ENCODE measurements at places on chromosomes 7 and 10.

GRCh38 chr10:6578795-6579182, 1.3 kb downstream of the PRKCQ start:
- DNase-seq, result no peak

- no peak for DNase-seq
Observed at GRCh38 chr10:87750817-87751216, 67.2 kb downstream of the ATAD1 start.

- no peak for DNase-seq
Observed at GRCh38 chr10:132971448-132972148, 29.2 kb upstream of the CFAP46 start.

DNA sequence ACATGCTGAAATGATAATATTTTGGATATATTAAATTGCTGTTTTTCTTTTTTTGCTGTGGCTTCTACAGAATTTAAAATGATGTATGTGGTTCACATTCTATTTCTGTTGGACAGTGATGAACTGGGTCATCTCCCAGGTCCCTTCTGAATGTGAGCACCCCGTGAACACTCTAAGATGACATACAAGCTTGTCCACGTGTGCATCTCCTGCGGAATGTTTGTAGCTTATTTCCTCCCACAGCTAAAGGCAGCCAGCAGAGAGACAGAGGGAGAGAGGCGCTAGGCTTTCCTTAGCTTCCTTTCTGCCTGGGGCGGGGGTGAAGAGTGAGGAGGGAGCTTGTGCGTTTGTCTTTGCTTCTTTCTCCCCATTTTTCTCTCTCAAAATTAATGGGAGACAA, 219.1 kb downstream of the EMX2 start:
- no peak for DNase-seq

- DNase-seq, result no peak
Observed at GRCh38 chr7:137936509-137937201, 65.2 kb downstream of the CREB3L2 start.

GRCh38 chr10:22693860-22694259, 20.5 kb downstream of the PIP4K2A start:
- no peak for DNase-seq

DNA sequence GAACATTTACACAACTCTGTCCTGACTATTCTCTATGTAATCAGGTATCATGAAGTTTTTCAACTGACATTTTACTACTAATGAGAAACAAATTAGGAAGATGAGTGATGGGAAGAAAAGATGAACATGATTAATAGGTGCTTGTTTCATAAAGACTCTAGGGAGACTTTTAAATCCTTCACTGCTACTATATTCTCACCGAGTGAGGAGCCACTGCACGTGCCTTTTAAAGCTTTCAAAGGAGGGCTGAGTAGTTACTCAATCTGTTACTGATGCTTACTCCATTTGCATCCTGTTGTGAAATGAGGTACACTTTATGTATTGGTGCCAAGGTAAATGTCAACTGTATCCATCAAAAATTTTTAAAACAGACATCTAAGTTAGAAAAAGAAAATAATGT, 1.3 kb upstream of the COMMD3 start:
- no peak for DNase-seq

DNA sequence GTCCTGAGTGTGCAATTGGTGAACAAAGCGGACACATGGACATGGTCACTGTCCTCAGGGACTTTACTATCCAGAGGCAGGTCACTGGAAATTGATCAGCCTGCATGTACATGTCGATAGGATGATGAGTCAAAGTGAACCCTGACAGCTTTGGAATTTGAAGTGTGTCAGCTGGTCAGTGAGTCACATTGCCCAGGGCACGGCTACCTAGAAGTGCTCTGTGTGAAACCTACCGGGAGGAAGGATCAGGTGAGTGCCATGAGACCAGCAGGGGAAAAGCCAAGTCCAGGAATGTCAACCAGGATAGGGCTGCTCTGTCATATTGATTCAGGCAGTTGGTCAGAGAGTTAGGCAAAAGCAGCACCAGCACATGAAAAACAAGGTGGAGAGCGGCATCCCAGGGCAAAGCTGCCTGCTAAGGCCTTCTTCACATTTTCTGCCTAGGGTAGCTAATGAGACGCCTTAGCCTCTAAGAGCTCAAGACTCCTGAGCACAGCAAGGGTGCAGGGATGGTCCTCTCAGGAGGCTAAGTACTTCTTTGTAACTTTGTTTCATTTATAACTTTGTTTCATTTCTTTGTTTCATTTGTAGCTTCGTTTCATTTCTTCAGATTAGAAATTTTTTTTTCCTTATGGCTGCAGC, 19.4 kb upstream of the PDCD4 start:
- peak; percentile 44 for DNase-seq

GRCh38 chr7:81790120-81790500, 20.3 kb upstream of the HGF start:
- DNase-seq, result no peak

- DNase-seq, result no peak
Observed at GRCh38 chr10:124245806-124246440, 152.5 kb upstream of the CHST15 start.

GRCh38 chr10:126052171-126052570, 155.8 kb downstream of the FANK1 start:
- DNase-seq, result no peak

DNA sequence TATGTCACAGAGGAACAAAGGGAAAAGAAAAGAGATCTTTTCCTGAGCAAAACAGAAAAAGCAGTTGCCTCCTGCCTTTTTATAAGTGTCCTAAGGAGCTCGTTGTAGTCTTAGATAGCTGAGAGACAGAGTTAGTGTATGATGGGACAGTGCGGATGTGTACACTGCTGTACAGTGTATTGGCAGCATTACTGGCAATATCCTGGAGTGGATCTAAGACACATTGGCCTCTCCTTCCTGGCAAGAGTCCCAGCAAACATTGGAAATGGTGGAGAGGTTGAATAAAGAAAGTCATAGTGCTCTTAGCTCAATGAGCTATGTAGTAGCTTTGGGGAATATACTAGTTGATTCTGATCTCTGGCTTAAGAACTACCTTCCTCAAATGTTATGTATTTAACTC, 22.7 kb downstream of the GARS1 start:
- DNase-seq, result no peak

DNA sequence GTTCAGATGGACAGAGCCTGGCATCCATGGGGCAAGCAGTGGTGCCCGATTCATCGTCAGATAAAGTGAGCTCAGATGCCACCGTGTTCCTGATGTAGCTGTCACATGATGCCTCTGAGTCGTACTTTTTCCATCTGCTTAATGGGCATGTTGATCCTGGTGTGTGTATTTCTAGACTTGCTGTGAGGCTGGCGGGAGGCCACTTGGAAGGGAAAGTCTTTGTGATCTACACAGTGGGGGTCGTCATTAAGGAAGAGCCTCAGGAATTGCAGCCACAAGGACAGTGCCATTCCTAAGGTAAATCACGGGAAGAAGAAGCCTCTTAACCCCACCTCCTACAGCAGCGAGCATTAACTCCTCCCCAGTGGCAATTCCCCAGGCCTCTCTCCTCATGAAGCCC, 63.0 kb downstream of the RGS10 start:
- DNase-seq, result peak; percentile 13

- DNase-seq, result peak; percentile 63
Observed at GRCh38 chr7:12643001-12643643, 44.3 kb upstream of the ARL4A start.

DNA sequence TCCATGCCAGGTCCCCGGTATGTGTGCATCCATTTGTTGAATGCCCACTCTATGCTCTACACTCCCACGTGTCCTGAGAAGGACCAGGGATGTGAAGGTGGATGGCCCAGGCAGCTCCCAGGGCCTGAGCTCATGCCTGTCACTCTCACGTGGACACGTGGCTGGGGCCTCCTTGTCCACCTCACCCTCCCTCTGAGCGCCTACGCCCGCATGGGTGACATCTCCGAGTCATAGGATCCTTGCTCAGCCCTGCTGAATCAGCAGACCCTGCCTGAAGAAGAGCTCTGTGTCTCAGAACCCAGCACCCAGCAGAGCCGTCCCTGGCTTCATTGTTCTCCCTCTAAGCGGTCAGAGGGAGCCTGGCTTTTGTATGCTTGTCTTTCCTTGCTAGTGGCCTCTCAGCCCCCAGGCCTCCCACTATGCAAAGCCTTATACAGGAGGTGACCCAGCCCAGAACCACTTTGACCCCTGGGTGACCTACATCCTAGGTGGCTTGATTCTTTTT, 107.9 kb upstream of the PPIF start:
- DNase-seq, result peak; percentile 43

DNA sequence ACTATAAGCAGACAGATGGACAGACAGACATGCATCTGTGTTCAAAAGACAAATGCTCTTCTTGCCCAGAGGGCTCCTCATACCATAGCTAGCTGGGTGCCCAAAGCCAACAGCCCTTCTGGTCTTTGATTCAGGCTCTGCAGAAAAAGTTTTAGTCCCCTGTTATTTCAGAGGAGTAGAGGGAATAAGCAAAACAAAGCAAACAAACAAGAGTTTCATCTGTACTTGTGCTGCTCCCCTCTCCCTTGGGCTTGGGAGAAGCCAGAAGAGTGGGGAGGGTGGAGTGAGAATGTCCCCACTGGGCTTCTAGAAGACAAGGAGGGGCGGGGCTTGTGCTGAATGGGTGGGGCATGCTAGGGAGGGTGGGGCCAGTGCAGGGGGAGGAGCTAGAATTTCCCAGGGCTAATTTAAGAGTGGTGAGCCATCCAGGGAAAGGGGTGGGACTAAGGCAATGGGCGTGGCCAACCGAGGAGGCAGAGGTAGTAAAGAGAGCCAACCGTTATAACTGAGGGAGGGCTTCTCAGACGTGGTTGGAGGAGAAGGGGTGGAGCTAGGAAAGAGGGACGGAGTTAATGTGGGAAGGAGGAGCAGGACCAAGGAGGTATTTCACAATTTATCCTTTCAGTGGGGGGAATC, 101.2 kb upstream of the MGMT start:
- no peak for DNase-seq

DNA sequence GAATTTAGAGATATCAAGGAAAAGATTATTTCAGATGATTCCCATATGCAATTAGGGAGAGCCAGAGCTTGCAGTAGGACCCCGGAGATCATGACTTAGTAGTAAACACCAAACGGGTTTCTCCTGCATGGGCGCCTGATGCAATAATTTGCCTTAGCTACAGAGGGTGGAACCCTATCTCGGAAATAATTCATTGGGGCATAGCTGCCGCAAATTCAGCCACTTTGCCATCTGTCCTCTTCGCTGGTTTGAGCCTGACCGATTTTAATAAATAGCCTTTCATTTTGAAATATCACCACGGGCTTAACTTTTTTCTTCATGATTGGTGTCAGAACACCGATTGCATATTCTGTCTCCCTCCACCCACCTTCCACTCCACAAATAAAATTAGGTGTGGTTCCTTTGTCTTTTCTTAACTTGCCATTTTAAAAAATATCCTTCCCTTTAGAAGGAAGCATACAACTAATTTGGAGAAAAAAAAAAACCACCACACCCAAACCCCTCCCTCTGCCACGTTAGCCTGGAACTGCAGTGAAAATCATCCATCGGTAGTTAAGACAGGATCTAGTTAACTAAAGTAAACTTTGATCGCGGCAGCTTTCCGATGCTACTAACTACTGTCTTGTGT, 1.4 kb downstream of the GARS1 start:
- peak; percentile 59 for DNase-seq

GRCh38 chr10:132332433-132332754, 401 bp downstream of the LRRC27 start:
- peak; percentile 45 for DNase-seq

DNA sequence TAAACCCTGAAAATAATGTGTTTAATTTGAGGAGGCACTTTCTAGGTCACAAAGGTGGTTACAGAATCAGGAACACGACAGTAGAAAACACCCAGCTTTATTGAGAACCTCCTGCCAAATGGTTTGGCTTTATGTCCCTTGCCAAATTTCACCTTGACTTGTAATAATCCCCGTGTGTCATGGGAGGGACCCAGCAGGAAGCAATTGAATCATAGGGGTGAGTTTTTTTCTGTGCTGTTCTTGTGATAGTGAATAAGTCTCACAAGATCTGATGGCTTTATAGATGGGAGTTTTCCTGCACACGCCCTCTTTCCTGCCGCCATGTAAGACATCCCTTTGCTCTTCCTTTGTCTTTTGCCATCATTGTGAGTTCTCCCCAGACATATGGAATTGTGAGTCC, 193.8 kb upstream of the KLF6 start:
- DNase-seq, result peak; percentile 41

DNA sequence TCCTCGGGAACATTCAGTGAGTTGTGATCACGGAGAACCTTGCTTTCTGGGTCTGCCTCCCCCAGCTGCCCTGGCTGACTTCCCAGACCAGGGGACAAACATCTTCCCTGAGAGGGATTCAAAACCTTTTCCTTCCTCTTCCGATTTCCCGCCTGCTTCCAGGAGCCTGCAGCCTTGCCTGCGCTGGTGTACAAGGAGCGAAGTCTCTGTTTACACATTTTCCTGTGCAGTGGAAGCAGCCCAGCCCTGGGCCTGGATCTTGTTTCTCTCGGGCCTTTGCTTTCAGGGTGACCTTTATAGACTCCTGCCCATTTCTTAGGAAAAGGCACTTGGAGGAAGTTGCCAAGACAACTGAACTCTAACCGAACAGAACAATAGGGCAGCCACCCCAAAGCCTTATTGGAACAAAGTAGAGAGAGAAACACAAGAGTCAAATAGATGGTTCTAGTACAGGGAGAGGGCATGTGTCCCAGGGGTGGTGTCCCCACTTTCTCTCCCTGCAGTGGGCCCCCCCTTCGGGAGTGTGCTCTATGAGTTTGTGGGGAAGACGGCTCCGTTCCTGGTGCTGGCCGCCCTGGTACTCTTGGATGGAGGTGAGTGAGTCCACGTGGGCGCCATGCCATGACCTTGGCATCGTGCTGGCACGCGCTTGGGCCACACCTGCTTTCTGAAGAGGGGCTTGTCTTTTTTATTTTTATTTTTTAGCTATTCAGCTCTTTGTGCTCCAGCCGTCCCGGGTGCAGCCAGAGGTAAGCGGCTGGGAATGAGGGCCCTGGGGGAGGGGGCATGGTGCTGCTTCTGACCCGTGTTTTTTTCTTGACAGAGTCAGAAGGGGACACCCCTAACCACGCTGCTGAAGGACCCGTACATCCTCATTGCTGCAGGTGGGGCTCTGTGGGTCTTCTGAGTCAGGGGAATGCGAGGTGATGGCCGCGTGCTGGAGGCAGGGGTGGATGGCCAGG, 14.1 kb downstream of the SLC18A2 start:
- no peak for DNase-seq

GRCh38 chr10:109866168-109866994, 56.9 kb downstream of the XPNPEP1 start:
- DNase-seq, result peak; percentile 42

DNA sequence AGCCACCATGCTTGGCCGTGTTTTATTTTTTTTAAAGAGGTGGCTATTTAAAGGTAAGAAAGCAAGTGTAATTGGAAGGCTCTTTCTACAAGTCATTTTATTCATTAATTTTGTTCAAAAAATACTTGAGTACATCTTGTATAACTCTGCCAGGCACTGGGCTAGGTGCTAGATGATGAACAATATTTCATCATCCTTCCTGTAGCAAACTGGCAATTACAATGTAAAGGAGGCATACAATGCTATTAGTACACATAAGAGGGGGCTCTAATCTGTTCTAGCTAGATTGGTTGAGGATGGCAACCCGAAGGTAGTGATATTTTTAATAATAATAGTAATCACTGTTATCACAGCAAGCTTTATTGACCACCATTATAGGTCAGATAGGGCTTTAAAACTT, 215.5 kb upstream of the KLF14 start:
- no peak for DNase-seq

GRCh38 chr7:4806983-4807597, 31.7 kb downstream of the AP5Z1 start:
- DNase-seq, result no peak
